ENCODE measurements at places on chromosomes 5 and 9.
A peak's percentile ranks its signal among the peaks of the same experiment; 100 is the strongest.

- no peak for DNase-seq
Observed at GRCh38 chr9:127877566-127877998, at the start of gene AK1. Gene AK1 (minus strand): TSS chr9:127877675. CDS start chr9:127874617, 3,058 bp downstream.

DNA sequence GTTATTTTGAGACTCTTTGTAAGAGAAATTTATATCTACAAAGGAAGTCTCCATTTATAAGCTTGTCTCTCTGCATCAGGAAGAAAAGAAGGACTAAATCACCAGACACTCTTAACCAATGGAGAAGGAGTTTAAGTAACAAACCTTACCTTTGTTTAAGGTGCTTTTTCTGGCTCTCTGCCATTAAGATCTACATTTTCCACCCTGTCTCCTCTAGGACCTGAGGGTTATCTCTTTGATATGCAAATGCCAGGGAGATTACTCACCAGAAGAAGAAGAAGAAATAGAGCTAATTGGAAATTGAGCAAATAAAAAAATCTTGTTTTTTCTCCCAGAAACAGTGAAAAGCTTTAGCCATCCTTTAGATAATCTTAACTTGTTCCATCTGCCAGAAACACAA lies 60.9 kb downstream of the CDKN2A start:
- DNase-seq = no peak

DNA sequence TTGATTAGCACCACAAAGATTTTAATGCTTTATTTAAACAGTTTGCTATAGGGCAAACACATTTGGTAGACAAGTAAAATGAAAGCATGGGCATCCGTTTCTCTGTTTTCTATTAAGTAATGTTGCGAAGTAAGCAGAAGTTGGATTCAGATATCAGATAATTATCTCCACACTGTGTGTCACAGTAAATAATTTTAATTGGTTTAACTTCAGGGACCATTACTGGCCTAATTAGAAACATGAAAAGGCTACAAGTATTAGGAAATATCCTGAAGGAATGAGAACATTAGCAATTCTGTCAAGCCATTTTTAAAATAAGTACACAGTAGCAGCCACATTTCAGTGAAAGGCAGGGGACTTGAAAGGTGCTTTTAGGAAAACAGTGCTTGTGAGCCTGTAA lies 975.4 kb downstream of the NR2F1-AS1 start:
- DNase-seq = no peak

DNA sequence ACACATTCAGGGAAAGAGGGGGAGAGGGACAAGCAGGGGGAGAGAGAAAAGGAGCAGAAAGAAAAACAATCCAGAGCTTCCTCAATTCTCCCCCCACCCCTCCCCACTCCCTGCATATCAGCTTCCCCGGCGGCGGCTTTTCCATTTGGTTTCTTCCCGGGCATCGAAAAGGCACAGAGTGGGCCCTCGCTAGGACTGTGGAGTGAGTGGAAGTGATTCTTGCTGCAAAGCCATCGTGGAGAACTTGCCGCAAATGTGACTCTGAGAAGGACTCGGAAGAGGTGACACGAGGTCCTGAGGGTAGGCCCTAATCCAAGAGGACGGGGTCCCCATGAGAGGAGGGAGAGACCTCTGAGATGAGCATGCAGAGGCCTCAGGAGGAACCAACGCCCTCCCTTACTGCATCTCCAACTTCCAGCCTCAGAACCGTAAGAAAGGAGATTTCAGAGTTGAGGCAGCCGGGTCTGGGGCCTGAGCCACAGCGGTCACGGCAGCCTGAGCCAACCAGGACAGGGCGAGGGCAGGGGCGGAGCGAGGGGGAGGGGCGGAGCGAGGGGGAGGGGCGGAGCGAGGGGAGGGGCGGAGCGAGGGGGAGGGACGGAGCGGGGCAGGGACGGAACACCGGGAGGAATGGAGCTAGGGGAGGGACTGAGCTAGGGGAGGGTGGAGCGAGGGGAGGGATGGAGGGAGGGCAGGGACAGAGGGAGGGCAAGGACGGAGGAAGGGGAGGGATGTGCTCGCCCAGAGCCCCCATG lies 21.2 kb upstream of the SARDH start:
- no peak for DNase-seq

DNA sequence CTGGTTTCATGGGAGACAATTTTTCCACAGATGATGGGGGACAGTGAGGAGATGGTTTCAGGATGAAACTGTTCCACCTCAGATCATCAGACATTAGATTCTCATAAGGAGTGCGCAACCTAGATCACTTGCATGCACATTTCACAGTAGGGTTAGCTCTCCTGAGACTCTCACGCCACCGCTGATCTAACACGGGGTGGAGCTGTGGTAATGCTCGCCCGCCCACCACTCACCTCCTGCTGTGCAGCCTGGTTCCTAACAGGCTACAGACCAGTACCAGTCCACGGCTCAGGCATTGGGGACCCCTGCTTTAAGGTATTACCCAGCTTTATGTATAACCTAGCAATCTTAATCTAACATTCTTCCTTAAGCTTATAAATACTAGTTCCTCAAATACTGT lies 35.6 kb downstream of the TTC39B start:
- no peak for DNase-seq

GRCh38 chr9:92501671-92502393 lies 19.5 kb upstream of the ASPN start:
- DNase-seq = no peak

- DNase-seq = peak; percentile 35
Observed at GRCh38 chr5:73296772-73297171, 123.8 kb downstream of the TMEM174 start.

DNA sequence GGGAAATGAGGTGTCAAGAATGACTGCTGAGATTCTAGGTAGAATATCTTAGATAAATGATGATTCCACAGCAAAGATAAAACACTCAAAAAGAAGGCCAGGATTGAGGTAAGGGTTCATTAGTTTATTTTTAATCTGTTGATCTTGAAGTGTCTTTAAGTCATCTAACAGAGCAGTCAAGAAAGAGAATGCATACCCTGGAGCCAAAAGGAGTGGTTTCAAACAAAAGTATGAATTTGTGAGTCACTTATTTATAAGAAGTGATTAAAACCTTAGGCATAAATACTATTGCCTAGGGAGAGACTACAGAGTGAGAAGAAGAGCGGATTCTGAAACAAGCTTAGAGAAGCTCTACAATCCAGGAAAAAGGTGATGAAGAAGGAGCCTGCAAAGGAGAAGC lies 541.0 kb downstream of the DTWD2 start:
- no peak for DNase-seq

DNA sequence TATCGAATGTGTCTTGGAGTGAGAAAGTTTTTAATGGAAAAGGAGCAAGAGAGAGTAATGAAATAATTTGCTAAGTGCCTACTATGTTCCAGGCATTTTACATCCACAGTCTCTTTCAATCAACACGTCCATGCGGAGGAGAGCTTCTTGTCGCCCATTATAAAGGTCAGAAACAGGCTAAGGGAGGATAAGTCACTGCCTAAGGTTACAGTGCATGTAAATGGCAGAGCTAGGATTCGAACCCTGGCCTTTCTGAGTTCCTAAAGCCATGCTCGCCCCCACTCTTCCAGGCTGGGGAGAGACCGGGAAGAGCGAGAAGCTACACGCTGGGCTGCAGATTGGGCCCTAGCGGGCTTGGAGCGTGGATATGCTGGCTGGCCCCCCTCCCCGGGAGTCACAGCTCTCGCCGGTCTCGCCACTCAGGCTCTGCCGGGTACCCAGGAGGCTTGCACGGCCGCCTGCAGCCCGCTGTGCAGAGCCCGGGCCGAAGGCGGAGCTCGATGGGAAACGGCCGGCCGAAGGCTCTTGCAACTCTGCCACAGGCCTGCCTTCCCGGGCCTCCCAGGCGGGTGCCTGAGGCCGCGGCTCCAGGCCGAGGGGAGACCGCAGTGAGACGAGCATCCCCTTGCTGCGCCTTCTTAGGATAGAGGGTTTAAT lies 775 bp upstream of the LHX2 start:
- no peak for DNase-seq

GRCh38 chr5:159073026-159073425 lies 26.7 kb downstream of the EBF1 start:
- DNase-seq = no peak
